Amniotic stem cell (primary cell): ENCODE measurements at places on chromosomes 6 and 20.

GRCh38 chr20:57499676-57500075 lies 25.3 kb downstream of the CTCFL start:
- DNase-seq: no peak

DNA sequence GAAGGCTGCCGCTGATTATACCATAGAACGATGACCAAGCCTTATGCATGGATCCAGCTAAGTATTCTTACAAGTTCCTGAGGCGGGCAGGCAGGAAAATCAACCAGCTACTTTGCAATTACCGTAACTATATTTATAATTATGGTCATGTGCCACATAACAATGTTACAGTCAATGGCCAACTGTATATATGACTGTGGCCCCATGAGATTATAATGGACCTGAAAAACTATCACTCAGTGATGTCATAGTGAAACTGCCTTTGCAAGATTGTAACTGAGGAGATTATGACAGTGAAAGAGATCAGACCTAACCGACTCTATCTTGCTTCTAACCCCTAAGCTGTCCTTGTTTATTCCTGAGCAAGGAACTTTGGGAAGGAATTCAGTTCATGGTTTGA lies 33.1 kb upstream of the FAM135A start:
- DNase-seq: no peak

GRCh38 chr6:44245391-44245911 lies 1.4 kb upstream of the HSP90AB1 start:
- no peak for DNase-seq

DNA sequence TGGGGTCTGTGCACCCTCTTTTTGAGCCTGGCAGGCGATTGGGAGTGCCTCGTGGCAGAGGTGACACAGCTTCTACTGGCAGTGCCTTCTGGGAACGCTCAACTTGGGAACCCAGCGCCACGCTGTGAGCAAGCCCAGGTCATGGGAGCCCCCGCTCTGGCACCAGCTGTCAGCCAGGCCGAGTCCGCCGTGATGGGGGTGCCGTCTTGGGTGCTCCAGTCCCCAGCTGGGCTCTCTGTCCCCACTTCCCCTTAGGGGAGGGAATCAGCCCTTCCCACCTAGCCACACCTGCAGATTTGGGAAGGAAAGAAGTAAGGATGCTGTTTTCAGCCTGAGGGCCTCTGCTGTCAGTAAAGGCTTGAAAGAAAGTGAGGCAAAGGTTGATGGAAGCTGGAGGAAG lies 31.0 kb upstream of the NTSR1 start:
- no peak for DNase-seq

- DNase-seq: no peak
Measured at GRCh38 chr6:139082370-139082769, 52.5 kb upstream of the HECA start.
